Natural killer cell (primary cell): ENCODE measurements at places on chromosomes 7 and 10.
A peak's percentile ranks its signal among the peaks of the same experiment; 100 is the strongest.

DNA sequence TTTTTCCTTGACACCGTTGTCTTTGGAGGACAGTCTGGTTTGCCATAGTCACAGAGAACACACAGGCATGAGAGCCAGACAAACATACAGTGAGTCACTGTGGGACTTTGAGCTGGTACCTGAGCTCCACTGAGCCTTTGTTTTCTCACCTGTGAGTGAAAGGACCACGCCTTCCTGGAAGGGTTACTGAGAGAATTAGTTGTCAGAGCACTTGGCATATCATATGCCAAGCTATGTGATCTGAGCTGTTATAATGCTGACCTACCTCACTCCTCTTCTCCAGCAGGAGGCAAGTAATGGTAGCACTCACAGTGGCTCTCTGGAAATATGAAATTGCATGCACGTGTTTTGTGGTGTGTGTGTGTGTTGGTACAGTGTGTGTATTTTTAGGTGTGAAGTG, 59.7 kb downstream of the CXCL12 start:
- no peak overlapping the region for H3K27ac ChIP-seq
- H3K4me3 ChIP-seq = no peak overlapping the region
- H3K4me1 ChIP-seq = no peaks in the 10 kb centered on the region
- no peaks in the 10 kb centered on the region for H3K36me3 ChIP-seq
- H3K27me3 ChIP-seq = no peaks in the 10 kb centered on the region

GRCh38 chr7:129468547-129468946, 33.8 kb upstream of the SMKR1 start:
- H3K4me1 ChIP-seq = no peaks in the 10 kb centered on the region
- H3K4me3 ChIP-seq = no peak overlapping the region
- DNase-seq = no peak
- no peaks in the 10 kb centered on the region for H3K27me3 ChIP-seq

DNA sequence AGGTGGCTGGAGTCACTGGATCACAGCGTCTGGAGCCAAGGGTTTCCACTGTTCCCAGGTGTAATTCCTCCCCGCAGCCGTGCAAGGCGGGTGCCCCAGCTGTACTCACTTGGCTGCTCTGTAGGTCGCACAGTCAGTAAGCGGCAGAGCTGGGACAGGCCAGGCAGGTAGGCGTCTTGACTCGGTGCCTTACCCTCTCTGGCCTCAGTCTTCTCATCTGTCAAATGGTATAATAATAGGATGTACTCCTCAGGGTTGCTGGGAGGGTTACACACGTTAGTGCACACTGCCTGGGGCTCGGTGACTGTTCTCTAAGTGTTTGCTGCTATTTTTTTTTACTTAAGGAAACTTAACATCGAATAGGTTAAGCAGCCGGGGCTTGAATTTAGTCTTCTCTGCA, 27.0 kb downstream of the MYL10 start:
- no peak for DNase-seq
- H3K4me1 ChIP-seq = peaks cover 2% of the 10 kb centered on the region
- no peaks in the 10 kb centered on the region for H3K27me3 ChIP-seq
- no peak overlapping the region for H3K27ac ChIP-seq
- no peaks in the 10 kb centered on the region for H3K36me3 ChIP-seq

- H3K27me3 ChIP-seq = no peaks in the 10 kb centered on the region
- no peak overlapping the region for H3K27ac ChIP-seq
- H3K4me1 ChIP-seq = peaks cover 24% of the 10 kb centered on the region
- no peak for DNase-seq
Observed at GRCh38 chr10:3772361-3773171, 12.4 kb downstream of the KLF6 start.

GRCh38 chr7:143512488-143513340, 35.0 kb downstream of the TAS2R41 start:
- no peak overlapping the region for H3K27ac ChIP-seq
- no peak for DNase-seq
- no peaks in the 10 kb centered on the region for H3K36me3 ChIP-seq
- H3K4me3 ChIP-seq = no peak overlapping the region

DNA sequence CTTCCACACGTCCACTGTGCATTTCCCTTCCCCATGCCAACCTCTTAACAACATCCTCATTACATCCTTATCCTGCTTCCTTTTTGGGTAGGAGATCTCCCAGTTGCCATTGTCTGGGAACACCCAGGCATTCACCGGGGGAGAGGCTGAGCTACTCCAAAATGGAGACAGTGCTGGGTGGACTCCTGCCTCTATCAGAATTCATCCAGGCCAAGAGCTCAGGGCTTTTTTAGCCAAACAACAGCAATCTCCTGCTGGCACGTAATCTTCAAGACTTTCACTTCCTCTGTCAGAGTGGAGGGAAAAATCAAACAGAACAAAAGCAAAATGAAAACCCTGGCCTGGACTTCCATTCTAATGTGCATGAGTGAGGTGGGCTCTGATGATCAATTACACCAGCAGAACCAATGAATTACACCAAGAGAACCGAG, 245.0 kb downstream of the PRPF18 start:
- no peak for DNase-seq
- no peak overlapping the region for H3K27ac ChIP-seq
- H3K36me3 ChIP-seq = no peaks in the 10 kb centered on the region
- H3K4me1 ChIP-seq = no peaks in the 10 kb centered on the region

DNA sequence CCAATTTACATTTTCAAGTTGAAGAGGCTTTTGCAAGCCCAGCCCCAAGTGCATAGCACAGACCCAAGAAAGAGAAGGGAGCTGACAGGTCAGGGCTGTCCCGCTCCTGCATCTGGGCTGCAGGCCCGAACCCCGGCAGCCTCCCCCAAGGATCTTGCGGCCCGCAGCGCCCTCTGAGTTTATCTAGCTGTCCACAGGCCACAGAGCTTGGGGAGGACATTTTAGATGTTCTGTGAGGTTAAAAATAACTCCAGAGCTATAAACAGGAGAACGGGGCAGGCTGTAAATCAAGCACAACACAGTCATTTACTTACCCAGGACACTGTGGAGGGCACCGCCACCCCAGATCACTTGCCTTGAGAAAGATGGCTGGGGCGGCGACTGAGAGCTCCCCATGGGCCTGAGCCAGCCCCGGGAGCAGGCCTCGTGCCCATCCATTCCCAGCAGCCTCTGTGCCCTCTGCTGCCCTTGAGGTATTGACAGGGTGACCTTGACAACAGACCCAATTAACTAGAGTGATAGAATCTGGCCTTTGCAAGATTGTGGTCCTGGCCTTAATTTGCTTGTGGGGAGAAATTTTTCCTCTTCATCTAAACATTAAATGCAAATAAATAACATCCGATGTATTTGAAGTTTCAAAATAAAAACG, 563.0 kb downstream of the TCERG1L start:
- H3K4me3 ChIP-seq = no peak overlapping the region
- DNase-seq = no peak
- H3K27me3 ChIP-seq = no peaks in the 10 kb centered on the region
- no peak overlapping the region for H3K27ac ChIP-seq
- no peaks in the 10 kb centered on the region for H3K36me3 ChIP-seq

GRCh38 chr7:91811236-91811635, 69.3 kb downstream of the MTERF1 start:
- no peaks in the 10 kb centered on the region for H3K4me1 ChIP-seq
- DNase-seq = no peak
- H3K36me3 ChIP-seq = no peaks in the 10 kb centered on the region

GRCh38 chr7:87628780-87629569, 777 bp downstream of the RUNDC3B start:
- H3K27me3 ChIP-seq = no peaks in the 10 kb centered on the region
- no peak overlapping the region for H3K27ac ChIP-seq
- H3K36me3 ChIP-seq = no peaks in the 10 kb centered on the region
- peak overlapping the region; percentile 67 for H3K4me3 ChIP-seq
- DNase-seq = peak; percentile 25
- peaks cover 14% of the 10 kb centered on the region for H3K4me1 ChIP-seq

DNA sequence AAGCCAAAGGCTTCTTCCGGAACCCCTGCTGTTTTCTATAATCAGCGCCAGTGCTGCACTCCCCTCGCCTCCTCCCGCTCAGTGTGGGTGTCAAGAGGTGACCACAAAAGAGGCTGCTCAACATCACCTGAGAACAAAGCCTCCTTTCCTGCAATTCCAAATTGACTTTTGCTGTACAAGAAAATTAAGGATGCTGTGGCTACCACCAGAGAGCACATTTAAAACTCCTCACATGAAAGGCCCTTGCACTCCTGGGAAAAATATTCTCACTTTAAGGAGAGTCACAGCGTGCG, 96.4 kb downstream of the HIPK2 start:
- H3K27ac ChIP-seq = peak overlapping the region; percentile 32
- H3K4me3 ChIP-seq = no peak overlapping the region
- no peaks in the 10 kb centered on the region for H3K36me3 ChIP-seq
- peaks cover 39% of the 10 kb centered on the region for H3K4me1 ChIP-seq

- no peaks in the 10 kb centered on the region for H3K4me1 ChIP-seq
- no peak for DNase-seq
- H3K27ac ChIP-seq = no peak overlapping the region
- H3K36me3 ChIP-seq = peaks cover 37% of the 10 kb centered on the region
- no peaks in the 10 kb centered on the region for H3K27me3 ChIP-seq
Observed at GRCh38 chr10:74072503-74072902, 74.6 kb downstream of the VCL start.

DNA sequence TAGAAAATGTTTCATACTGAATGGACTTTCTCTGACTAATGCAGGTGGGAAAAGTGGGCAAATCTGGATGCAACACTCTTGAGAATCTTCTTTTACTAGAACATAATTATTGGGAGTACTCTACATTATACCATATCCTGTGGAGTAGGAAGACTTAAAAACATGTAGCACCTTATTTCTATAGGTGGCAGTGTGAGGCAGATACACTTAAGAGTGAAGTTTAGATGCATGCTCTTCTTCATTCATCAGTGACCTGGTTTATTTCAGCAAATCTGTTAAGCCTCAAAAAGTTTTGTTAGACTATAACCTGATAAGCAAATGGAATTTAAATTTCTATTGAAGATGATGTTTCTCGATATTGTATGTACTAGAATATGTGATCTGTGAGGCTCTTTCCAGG, 1087.1 kb upstream of the LRRN3 start:
- no peaks in the 10 kb centered on the region for H3K4me1 ChIP-seq
- DNase-seq = no peak
- no peaks in the 10 kb centered on the region for H3K27me3 ChIP-seq
- H3K4me3 ChIP-seq = no peak overlapping the region
- no peaks in the 10 kb centered on the region for H3K36me3 ChIP-seq

DNA sequence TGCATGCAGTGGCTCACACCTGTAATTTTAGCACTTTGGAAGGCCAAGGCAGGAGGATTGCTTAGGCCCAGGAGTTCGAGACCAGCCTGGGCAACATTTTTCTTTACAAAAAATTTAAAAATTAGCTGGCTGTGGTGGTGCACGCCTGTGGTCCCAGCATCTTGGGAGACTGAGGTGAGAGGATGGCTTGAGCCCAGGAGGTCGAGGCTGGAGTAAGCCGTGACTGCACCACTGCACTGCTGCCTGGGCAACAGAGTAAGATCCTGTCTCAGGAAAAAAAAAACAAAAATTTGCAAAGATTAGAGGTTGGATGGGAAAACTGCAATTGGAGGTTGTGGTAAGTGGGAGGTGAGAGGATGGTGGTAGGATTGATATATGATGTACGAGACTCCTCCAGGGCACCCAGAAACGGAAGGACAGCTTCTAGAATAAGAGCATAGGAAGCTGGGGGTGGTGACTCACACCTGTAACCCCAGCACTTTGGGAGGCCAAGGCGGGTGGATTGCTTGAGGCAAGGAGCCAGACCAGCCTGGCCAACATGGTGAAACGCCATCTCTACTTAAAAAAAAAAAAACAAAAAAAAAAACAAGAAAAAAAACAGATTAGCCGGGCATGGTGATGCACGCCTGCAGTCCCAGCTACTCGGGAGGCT, 19.1 kb upstream of the PARP12 start:
- H3K4me3 ChIP-seq = no peak overlapping the region
- no peak overlapping the region for H3K27ac ChIP-seq
- no peaks in the 10 kb centered on the region for H3K36me3 ChIP-seq
- no peaks in the 10 kb centered on the region for H3K27me3 ChIP-seq

GRCh38 chr10:42864575-42864974, 82.0 kb downstream of the BMS1 start:
- no peak for DNase-seq
- H3K36me3 ChIP-seq = no peaks in the 10 kb centered on the region
- no peak overlapping the region for H3K4me3 ChIP-seq
- peaks cover 10% of the 10 kb centered on the region for H3K4me1 ChIP-seq
- H3K27ac ChIP-seq = no peak overlapping the region

DNA sequence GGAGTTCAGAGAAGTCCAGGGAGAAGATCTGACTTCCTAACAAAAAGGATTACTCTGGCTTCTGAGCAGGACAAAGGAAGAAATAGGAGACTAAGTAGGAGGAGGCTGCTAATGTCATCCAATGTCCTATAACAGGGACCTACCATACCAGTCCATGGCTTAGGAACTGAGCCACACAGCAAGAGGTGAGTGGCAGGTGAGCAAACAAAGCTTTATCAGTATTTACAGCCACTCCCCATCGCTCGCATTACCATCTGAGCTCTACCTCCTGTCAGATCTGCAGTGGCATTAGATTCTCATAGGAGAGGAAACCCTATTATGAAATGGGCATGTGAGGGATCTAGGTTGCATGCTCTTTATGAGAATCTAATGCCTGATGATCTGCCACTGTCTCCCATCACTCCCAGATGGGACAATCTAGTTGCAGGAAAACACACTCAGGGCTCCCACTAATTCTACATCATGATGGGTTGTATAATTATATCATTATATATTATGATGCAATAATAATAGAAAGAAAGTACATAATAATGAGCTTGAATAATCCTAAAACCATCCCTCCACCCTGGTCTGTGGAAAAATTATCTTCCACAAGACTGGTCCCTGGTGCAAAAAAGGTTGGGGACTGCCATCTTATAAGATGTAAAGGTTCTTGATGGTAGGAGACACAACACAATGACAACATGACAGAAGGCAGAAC, 487.4 kb downstream of the PLXDC2 start:
- H3K36me3 ChIP-seq = no peaks in the 10 kb centered on the region
- no peaks in the 10 kb centered on the region for H3K27me3 ChIP-seq

DNA sequence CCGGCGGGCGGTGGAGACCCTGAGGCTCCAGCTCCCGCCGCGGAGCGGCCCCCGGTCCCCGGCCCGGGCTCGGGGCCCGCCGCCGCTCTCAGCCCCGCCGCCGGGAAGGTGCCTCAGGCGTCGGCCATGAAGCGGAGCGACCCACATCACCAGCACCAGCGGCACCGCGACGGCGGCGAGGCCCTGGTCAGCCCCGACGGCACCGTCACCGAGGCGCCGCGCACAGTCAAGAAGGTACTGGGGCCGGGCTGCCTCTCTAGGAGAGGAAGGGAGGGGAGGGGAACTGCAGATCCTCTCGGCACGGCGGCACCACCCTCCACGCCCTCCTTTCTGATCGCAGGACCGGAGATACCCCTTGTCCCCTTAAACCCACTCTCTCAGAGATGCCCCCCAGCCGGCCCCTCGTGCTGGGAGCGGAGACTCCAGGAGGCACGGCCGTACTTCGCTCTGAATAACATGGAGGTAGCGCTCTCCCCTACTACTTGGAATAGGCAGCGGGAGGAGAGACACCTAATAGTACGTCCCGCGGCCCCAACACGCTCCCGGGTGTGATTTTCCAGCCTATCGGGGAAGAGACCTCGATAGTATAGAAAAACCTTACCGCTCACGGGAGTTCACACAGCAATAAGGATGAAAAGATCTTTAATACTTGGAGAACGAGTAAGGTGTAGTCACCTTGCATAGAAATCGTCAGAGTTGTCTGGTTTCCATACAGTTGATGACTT, 538 bp downstream of the AHCYL2 start:
- H3K27ac ChIP-seq = peak overlapping the region; percentile 31
- DNase-seq = no peak
- H3K36me3 ChIP-seq = no peaks in the 10 kb centered on the region
- H3K4me3 ChIP-seq = peak overlapping the region; percentile 46
- no peaks in the 10 kb centered on the region for H3K27me3 ChIP-seq
- H3K4me1 ChIP-seq = peaks cover 6% of the 10 kb centered on the region
